ENCODE measurements at places on chromosomes 11 and 22.

GRCh38 chr11:117457835-117458234 is 130.2 kb downstream of the CEP164 start:
- no peak for DNase-seq

GRCh38 chr11:7448201-7448600 is 37.1 kb upstream of the OLFML1 start:
- DNase-seq = no peak

DNA sequence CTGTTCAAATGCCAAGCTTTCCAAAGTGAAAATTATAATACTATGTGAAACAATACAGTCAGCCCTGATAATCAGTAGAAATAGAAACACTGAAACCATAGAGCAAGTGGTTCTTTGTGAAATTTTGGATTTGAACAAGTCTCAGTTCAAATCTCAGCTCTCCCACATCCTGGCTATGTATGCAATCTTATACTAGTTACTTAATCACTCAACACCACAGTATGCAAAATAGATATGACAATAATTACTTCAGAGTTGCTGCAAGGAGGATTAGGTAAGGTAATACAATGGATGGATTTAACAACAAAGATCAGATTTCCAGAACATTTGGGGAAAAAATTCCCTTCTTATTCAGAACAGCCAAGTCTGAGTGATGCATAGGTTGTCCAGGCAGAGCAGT is 851.8 kb upstream of the CCDC90B start:
- no peak for DNase-seq

GRCh38 chr11:96326959-96327358 is 16.0 kb downstream of the MAML2 start:
- DNase-seq = no peak

GRCh38 chr11:79564288-79564925 is 123.6 kb upstream of the TENM4 start:
- no peak for DNase-seq

- DNase-seq = no peak
These were observed 12.2 kb downstream of the SLN start for GRCh38 chr11:107699371-107700285.

- DNase-seq = peak; percentile 68
These were observed 18.8 kb downstream of the CSNK1E start for GRCh38 chr22:38298312-38299005.

- no peak for DNase-seq
These were observed 14.8 kb downstream of the OR5B3 start for GRCh38 chr11:58391879-58392278.

- no peak for DNase-seq
These were observed 81.2 kb upstream of the RASSF10 start for GRCh38 chr11:12927886-12928285.

DNA sequence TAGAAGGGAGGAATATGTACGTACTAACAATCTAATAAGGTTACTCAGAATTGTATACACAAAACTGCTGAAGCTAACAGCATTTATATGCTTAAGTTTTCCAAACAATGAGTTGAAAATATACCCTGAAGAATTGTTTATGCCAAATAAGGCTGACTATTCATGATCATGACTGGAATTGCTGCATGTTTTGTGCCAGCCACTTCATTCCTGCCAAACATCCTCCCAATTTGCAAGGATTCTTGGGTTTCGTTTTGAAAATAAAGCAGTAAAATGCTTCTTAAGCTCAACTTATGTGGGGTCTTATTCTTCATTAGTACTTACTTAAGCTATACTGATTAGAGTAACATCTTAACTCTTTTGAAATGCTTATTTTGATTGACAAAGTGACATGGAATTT is 149.0 kb downstream of the SPON1 start:
- no peak for DNase-seq

GRCh38 chr11:16587670-16588069 is 150.8 kb upstream of the C11orf58 start:
- no peak for DNase-seq

DNA sequence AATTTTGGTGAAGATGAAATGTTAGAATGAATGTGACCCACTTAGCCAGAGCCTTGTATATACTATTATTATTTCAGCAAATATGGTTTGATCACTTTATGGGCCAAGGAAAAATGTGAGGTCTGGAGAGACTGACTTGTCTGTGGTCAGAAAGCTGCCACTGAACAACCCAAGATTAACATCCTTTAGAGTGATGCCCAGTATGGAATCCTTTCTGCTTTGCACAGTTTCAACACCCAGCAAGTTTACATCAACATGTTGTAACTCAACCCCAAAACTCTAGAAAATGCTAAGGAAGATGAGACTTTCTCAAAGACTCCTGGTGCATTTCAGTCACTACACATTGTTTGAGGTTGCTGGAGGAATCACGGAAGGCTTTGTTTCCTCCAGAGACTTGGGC is 107.7 kb downstream of the SNX19 start:
- no peak for DNase-seq

GRCh38 chr11:45928535-45929215 is 6.2 kb downstream of the LARGE2 start:
- DNase-seq = no peak

GRCh38 chr11:100719362-100719761 is 32.3 kb downstream of the ARHGAP42 start:
- no peak for DNase-seq

DNA sequence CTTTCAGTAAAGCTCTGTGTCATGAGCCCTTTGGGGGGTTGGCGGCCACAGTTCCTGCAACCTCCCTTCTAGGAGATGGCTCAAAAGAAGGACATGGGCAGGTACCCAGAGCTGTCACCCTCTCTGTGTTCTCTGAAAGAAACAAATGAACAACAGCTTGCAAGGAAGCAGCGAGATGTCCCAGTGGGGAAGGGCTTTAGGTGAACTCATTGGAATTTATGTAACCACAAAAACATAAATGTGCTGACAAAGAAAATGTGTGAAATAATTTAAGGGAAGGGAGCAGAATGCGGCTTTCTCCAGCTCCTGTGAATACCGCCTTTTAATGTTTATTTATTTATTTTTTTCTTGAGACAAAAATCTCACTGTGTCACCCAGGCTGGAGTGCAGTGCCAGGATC is 3.3 kb downstream of the PARVG start:
- DNase-seq = no peak

DNA sequence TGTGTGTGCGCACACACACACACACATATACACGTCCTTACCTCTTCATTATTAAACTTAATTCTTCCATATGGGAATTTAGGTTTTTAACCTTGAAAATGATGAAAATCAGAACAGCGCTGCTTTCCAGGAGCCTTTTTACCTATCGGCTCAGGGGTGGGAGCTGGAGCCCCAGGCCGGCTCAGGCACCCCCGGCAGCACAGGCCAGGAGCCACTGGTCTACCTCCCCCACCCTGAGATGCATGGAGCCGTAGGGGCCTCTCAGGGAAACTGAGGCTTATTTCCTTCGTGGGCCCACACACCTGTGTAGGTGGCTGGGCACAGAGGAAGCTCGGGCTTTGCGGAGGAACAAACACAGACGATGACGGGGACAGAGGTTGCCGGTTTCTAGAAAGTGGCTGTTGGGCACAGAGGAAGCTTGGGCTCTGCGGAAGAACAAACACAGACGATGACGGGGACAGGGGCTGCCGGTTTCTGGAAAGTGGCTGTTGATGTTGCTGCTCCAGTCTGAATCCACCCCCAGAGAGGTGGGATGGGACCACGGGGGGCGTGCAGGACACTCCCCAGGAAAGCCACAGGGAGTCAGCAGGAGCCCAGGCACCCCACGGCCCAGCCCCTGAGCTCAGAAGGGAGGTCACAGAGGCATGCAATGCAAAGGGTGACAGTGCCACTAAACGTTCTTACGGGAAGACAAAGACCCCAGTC is 149.4 kb downstream of the BRD1 start:
- no peak for DNase-seq

- DNase-seq = no peak
These were observed 9.6 kb upstream of the SYT8 start for GRCh38 chr11:1825039-1825740.

DNA sequence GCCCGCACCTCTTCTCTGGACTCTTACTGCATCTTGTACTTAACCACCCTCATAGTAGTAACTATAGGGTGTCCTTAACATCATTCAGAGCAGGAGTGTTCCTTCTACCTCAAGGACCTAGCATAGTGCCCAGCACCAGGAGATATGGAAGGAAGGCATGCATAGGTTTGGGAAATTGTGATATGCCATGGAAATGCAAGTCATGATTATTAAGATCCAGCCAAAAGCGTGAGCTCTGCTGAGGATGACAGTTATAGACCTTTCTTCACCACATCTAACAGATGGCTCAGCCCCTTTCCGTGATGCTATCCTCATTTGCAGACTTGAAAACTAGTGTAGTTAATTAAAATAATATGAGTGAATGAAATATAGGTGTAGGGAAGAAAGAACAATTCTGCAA is 746.1 kb downstream of the NTM start:
- DNase-seq = no peak

GRCh38 chr22:41003066-41003465 is 51.9 kb downstream of the RBX1 start:
- DNase-seq = no peak

- DNase-seq = peak; percentile 11
These were observed 759 bp downstream of the DESI1 start for GRCh38 chr22:41619979-41620588.

- DNase-seq = peak; percentile 4
These were observed at the start of gene MOGAT2 for GRCh38 chr11:75717608-75718418. TSS of gene MOGAT2 (plus strand) at chr11:75717838. CDS start at chr11:75717889, 51 bp downstream.

DNA sequence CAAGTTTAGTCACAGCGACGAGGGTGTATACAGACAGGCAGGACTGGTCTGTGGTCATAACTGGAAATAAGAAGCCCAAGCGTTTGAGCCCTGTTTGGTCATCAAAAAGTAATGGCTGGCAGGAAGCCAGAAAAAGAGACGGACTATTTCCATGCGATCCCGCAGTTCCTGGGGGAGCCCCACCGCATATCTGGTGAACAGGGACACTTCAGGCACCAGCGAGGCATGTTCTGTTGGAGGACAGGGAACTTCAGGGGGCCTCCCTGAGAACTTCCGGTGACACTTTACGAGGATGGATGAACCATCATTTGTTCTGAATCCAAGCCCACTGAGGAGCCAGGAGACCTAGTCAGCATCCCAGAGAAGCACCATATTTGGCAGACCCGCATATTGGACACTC is 29.7 kb upstream of the TRIM29 start:
- no peak for DNase-seq

GRCh38 chr11:65310215-65310614 is 4.5 kb upstream of the CDC42EP2 start:
- no peak for DNase-seq

- no peak for DNase-seq
These were observed 10.9 kb downstream of the HEPHL1 start for GRCh38 chr11:94032066-94032465.

GRCh38 chr11:36074941-36075431 is 131.1 kb downstream of the LDLRAD3 start:
- no peak for DNase-seq

DNA sequence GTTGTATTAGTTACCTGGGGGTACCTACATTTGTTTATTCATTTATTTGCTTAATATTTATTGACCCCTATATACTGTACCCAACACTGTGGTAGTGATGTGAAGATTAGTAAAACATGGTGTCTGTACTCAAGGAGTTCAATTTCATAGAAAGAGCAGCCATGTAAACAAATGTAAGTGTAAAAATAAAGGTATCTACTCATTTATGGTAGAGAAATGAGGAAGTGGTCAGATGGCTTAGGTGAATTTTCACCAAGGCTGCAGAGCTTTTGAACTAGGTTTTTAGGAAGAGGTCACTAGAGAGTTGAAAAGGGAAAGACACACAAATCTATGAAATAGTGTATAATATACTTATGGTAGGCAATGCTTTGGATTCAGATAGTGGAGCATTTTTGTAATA is 11.1 kb downstream of the CTR9 start:
- no peak for DNase-seq

DNA sequence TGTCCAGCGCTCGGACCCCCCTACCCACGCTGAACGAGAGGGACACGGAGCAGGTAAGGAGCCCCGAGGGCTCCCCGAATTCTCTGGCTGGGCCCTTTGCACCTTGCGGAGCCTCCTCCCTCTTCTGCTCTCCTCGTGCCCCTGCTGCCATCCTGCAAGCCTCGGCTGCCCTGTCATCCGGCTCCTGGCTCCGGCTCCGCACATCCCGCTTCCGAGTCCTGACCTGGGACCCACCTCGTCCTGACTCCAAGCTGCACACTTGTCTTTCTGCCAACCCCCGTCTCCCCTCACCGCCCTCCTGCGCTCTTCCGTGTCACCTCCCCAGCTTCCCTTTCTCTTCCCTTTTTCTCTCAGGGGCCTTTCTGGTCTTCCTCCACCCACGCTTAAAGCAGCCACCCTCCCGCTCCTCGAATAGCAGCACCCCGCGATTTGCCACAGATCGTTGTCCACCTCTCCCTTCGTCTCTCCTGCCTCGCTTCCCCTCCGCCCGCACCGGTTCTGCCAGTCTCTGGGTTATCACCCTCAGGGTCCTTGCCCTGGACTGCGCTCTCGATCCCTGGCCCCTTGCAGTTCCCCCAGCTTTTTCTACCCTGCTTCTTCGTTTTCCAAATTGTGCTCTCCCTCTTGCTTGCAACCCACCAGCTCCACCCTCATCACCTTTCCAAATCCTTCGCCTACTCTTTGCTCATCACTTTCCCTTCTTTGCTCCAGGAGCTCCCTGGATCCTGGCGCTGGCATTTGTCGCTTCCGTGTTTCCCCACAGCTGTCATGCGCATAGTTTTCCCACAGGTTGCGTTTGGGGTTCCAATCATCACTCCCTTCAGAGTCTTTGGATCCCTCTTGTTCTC is 822 bp downstream of the MARK2 start:
- peak; percentile 58 for DNase-seq

DNA sequence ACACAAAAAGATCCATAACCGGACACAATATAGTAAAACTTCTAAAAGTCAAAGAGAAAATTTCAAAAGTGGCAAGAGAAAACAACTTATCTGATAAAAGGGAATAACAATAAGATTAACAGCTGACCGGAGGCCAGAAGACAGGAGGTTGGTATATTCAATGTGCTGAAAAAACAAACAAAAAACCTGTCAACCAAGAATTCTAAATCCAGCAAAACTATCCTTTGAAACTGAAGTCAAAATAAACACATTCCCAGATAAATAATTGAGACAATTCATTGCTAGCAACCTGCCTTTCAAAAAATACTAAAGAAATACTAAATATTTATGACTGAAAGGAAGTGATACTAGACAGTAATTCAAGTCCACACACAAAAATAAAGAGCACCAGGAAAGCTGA is 101.3 kb downstream of the RELT start:
- DNase-seq = no peak

GRCh38 chr11:68955607-68955958 is 25.2 kb downstream of the MRGPRD start:
- no peak for DNase-seq

DNA sequence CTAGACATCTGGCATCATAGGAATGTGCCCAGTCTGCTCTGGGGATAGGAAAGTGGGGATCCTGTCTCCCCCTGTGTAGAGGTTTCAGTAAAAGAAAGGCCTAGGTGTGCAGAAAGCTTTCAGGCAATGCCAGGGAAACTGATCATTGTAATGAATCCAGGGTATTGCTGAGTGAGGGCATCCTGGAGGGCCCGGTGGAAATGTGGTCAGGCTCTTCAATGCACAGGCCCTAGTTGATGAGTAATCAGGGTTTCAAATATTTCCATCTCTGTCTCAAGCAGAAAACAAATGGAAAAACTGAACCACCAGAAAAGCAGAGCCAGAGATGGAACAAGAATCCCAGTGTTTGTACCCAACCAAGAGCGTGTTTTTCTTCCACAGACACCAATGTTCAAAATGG is 2.0 kb downstream of the CD3E start:
- DNase-seq = no peak
